ENCODE measurements at places on chromosomes 2 and 18.

- peak; percentile 92 for DNase-seq
Observed at GRCh38 chr2:70301344-70302194, at the start of gene FAM136A. Gene FAM136A (minus strand): TSS chr2:70302067. CDS start chr2:70302011, 56 bp downstream.

- DNase-seq: no peak
Observed at GRCh38 chr18:68262690-68263294, 452.1 kb downstream of the TMX3 start.

DNA sequence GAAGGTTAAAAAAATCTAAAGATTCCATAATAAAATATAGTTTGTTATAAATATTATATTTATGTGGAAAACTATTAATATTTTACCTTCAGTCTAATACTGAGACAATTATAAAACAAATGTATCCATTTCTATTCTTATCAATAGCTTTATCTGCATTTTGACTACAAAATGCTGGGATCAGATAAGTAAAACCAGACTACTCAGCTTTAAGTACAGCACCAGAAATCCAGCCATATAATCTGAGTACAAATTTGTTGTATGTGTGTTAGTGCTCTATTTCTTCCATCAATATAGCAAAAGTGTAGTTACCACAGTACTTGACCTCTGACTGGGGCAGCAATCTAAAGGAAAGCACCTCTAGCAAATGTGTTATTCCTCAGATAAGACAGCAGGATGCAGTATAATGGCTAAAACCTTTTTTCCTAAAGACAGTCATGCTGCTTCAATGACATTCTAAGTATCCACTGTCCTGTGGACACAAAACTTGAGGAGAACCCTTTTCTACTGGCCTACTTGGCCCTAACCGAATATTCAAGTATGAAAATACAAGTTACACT is 68.1 kb downstream of the OLA1 start:
- DNase-seq: peak; percentile 57

DNA sequence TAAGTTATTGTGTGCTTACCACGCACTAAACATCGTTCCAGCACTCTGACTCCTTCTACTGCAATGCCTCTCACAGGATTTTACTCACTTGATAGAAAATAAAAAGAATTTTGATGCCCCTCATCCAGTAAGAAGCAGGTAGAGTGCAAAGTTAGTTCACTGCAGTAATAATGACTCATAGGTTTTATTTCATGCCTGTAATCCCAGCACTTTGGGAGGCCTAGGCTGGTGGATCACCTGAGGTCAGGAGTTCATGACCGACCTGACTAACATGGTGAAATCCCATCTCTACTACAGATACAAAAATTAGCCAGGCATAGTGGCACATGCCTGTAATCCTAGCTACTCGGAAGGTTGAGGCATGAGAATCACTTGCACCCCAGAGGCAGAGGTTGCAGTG is 190.6 kb downstream of the RAD51AP2 start:
- DNase-seq: no peak

DNA sequence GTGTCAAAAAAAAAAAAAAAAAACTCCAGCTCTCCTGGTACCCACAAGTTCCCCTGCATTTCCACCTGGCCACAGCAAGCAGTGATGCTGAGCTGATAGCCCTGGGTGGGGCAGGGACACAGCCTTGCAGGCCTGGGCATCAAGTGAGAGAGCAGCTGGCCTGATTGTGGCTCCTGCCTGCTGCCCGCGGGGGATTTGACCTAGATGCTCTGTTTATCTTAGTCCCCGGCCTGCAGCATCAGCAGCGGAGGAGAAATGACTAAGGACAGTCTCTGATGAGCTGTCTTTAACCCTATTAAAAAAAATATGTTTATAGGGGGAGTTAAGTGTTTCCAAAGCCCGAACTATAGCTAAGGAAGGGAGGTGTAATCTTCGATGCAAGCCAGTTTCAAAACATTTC is 102.6 kb downstream of the MTCL1 start:
- no peak for DNase-seq

GRCh38 chr18:42828881-42829280 is 286.6 kb downstream of the RIT2 start:
- DNase-seq: no peak

DNA sequence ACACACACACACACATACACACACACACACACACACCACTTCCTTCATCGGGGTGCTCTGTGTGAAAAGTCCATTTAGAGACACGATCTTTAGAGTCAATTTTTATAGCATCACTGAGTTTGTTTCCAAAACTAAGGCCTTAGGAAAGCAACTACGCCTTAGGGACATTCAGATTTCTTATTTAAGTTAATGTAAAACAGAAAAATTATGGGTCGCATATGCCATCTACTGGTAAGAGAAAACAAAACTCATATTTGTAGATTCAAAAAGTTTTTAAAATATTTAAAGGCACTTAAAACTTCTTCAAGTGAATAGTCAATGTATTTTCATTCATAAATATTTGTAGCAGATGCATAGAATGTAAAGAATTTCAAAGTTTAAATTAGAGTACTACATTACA is 166.2 kb downstream of the ATAD2B start:
- peak; percentile 47 for DNase-seq

- no peak for DNase-seq
Observed at GRCh38 chr2:83055376-83056010, 1403.6 kb downstream of the SUCLG1 start.

DNA sequence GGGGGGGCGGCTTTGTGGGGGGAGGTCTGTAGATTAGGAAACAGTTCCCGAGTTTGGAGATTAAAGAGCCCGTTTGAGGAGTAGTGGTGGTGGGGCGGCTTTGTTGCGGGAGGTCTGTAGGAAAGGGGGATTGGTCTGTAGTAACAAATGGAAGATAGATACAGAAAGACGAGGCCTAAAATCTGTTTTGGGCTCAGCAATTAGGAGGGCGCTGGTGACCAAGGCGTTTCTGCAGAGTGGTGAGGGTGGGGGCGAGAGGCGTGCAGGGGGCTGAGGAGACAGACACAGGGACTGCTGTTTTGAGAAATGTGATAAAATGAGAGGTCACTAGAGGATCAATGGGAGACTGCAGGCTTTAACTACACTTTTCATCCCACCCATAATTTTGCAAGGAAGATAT is 1.6 kb upstream of the ADNP2 start:
- DNase-seq: no peak

GRCh38 chr2:43405829-43406228 is 179.4 kb upstream of the ZFP36L2 start:
- DNase-seq: no peak

- no peak for DNase-seq
Observed at GRCh38 chr18:49638891-49639557, 77.2 kb downstream of the LIPG start.

- no peak for DNase-seq
Observed at GRCh38 chr2:120401275-120402066, 55.5 kb downstream of the INHBB start.

DNA sequence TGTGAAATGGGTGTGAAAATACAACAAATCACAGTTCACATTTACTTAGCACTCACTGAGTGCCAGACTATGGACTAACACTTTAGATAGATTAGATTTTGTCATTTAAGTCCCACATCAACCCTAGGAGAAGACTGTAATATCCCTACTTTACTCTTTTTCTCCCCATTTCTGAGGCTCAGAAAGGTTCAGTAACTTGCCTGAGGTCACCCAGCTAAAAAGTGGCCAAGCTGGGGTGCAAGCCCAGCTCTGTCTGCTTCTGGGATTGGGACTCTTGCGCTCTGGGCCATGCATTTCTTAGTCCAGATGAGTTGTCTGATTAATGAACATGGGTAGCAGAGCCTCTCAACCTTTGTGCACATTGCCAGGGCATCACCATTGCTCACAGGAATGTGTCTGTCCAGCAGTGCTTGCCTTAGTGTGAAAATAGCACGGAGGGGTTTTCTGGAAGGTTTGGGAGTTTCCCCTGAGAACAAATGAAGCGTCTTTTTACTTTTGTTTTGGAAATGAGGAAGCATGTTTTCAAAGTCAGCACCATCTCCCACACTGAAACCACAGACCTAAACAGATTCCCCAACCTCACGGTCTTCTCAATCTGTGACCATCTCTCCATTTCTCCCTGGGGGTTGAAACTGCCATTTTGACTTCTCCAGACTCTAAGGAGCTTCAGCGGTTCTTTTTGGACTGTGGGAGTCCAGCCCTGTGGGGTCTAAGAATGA is 31.9 kb downstream of the NRP2 start:
- DNase-seq: peak; percentile 28

- no peak for DNase-seq
Observed at GRCh38 chr2:177902395-177903163, 170.0 kb downstream of the PDE11A start.

GRCh38 chr2:237715459-237715947 is 83.1 kb upstream of the RBM44 start:
- DNase-seq: no peak

DNA sequence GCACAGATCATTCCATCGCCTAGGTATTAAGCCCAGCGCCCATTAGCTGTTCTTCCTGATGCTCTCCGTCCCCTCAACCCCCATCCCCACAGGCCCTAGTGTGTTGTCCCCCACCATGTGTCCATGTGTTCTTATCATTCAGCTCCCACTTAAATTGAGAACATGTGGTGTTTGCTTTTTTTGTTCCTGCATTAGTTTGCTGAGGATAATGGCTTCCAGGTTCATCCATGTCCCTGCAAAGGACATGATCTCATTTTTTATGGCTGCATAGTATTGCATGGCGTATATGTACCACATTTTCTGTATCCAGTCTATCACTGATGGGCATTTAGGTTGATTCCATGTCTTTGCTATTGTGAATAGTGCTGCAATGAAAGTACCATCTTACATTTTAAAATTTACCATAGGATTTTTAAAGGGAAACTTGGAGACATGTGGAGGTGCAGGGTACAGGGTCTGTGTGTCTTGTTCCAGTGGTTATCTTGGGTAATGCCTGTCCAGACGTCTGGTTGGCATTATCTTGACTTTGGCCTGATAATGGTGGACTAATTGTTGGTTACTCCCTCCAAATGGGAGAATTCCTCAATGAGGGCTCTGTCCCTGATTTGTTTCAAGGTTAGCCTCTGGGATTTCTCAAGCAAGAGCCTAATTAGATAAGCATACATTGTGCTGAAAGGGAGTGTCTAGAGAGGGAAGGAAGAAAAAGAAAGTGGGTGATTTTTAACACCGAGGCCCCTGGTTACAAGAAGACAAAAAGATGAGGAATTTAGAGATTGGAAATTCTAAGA is 21.6 kb downstream of the KLHL23 start:
- no peak for DNase-seq

DNA sequence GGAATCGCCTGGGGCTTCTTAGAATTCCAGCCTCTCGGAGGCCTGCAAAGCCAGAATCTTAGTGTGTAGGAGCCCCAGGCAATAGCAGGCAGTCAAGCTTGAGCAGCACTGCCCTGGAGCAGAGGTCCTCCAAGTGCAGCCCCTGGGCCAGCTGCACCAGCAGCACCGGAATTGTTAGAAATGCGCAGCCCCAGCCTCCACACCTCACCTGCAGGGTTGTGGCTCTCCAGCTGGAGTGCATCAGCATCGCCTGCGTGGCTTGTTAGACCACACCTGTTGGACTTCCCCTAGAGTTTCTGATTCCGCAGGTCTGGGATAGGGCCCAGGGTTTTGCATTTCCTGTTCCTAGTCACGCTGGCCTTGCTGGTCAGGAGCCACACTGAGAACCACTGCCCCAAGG is 100.3 kb downstream of the ASAP2 start:
- no peak for DNase-seq

DNA sequence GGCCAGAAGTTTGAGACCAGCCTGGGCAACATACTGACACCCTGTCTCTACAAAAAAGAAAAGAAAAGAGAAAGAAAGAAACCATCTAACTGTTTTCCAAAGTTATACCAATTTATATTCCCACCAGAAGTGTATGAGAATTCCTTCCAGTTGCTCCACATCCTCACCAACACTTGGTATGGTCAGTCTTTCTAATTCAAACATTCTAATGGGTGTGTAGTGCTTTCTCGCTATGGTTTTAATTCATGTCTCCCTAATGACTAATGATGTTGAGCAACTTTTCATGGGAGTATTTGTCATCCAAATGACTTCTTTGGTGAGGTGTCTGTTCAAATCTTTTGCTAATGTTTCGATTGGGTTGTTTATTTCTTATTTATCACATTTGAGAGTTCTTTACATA is 10.5 kb upstream of the B3GNT7 start:
- DNase-seq: no peak

DNA sequence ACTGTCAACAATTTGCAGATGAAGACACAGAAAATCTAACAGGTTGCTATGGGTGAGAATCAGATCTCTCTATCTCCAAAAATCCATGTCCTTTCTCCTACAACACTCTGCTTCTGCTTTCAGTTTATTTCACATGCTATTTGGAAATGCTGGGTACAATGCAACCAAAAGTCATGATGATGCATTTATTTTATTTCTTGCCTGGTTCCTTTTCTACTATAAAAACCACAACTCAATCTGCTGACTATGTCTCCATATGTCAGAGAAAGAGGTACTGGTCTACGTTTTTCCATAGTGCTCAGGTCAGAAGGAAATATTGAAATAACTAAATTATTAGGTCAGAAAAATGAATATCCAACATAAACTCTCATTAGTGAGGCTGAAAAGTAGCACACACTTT is 20.5 kb downstream of the RAD51AP2 start:
- no peak for DNase-seq

DNA sequence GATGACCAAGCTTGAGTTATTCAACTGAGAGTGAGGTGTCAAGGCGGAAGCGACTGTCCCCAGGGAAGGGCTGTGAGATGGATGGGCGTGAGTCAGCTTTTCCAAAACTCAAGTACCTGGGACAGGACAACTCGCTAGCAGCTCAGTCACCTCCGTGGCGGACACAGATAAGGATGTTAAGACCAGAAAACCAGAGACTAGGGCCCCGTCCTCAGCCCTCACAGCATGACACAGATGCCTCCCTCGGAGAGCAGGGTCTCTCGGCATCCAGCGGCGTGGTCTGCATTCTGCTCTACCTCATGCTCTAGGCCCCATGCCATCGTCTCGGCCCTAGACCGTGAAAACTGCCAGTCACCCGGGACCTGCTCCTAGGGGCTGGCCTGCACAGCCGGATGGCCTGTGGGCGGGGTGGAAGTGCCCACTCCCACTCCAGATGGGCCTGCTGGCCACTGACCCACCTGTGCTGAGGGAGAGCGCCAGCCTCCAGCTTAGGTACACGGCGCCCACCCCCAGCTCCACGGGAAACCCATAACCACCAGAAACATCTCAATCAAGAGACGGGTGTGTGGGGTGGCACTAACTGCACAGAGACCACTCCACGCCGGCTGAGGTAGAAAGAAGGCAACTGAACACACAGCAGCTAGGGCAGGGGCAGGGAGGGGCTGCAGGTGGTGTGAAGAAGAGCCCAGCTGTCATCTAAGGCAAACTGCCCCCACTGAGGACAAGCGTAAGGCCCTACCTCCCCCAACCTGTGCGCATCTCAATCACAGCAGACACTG is 39.8 kb downstream of the ANO7 start:
- no peak for DNase-seq

DNA sequence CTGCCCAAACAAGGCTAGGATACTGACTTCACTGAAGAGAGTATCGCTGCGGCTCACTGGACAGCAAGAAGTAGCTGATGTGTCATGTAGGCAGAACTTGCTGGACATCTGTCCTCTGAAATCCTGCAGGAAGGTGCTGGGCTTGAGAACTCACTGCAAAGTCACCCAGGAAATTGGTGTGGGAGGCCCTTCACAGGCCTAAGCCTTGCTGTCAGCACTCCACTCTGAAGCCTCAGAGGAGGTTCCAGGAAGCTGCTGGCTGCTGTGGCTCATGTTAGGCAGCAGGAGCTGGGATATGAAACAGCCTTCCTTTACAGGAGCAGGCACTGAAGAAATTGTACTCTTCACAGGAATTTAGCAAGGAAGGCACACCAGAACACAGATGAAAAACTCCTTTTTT is 88.3 kb upstream of the CCDC68 start:
- no peak for DNase-seq

GRCh38 chr18:44883671-44884070 is 203.0 kb downstream of the SETBP1 start:
- DNase-seq: no peak

- DNase-seq: no peak
Observed at GRCh38 chr2:48750128-48750739, 5.3 kb downstream of the LHCGR start.
